ELR (cell line): ENCODE measurements at places on chromosomes 13 and 19.

DNA sequence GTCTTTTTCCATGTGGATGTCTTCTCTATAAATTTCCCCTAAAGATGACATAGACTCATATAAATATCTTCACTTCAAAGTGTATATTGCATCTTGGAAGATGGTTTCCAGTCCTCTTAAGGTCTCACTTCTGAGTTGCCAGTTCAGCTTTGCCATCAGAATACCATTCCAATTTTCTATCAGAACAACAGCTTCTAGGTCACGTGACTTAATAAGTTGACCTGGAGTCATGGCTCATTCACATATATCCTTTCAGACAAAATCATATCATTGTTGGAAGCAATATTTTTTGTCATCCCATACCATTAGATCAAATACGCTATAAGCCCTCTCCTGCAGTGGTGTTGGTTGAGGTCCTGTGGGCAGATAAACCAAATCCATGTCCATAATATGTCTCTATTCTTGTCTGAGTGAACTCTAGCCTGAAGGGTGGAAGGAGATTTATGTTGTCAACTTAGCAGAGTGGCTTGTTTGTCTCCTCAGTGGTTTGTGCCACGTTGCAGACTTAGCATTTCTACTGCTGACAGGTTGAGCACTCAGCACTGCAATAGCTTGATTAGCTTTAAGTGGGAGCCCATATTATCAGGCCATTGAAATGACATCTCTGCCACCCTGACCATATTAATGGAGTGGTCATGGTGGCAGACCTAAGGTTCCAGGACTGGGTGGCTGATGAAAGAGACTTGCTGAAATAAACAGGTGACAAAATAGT, 123.6 kb upstream of the PCDH17 start:
- no peak for DNase-seq

DNA sequence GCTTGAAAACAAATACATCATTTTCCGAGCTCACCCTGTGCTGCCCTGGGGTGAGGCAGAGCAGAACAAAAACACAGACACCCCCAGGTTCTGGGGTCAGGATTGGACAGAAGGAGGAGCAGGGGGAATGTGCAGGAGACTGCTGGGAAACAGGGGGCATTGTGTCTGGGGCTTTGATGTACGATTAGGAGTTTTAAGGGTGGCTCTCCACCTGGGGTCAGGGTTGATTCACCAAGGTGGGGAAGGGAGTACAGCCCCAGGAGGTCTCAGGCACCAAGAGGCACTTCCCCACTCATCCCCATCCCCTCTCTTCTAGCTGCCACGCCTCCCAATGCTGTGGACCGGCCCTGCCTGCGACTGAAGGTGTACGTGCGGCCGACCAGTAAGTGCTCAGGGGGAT, 12.6 kb downstream of the EFNA2 start:
- no peak for DNase-seq

GRCh38 chr19:3119071-3119595, 16.7 kb upstream of the GNA15 start:
- no peak for DNase-seq

DNA sequence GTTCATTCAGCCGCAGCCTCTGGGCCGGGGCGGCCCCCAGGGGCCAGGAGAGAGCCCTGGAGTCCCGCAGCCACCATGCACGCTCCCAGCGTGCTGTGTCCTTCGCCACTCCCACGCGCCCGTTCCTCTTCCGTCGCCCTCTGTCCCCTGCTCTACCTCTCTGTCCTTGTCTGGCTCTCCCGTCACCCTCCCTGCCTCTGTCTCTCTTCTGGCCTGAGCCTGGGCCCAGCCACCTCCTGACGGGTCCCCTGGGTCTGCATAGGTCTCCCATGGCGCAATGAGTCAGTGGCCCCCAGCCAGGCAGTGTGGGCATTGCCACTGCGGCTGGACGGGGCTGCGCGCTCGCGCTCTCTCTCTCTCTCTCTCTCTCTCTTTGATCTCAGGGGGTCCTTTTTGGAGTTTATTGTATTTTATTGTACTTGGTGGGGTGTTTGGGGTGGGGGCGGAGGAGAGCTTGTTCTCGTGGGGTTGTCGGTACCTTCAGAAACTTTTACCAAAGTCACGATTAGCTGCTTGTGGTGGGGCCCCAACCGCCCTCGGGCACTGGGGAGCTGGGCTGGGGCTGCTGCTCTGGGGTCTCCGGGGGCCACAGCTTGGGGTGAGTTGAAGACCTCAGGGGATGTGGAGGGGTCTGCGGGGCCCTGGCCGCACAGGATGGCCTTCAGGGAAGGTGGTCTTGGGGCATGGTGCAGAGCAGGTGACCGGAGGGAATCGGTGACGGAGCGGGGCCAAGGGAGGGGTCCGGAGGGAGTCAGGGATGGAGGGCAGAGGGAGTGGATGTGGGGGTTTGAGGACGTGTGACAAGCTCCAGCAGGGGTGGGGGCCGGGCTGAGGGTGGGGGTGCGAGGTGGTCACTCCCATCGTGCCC, 1.7 kb upstream of the TGFBR3L start:
- no peak for DNase-seq

GRCh38 chr19:6415591-6416190, 8.9 kb downstream of the KHSRP start:
- DNase-seq: no peak

- peak; percentile 74 for DNase-seq
Observed at GRCh38 chr13:81017513-81018152, 676.7 kb upstream of the SPRY2 start.

- DNase-seq: no peak
Observed at GRCh38 chr13:38566519-38566918, 120.4 kb upstream of the FREM2 start.

- DNase-seq: no peak
Observed at GRCh38 chr13:100611678-100612492, 23.3 kb upstream of the GGACT start.

DNA sequence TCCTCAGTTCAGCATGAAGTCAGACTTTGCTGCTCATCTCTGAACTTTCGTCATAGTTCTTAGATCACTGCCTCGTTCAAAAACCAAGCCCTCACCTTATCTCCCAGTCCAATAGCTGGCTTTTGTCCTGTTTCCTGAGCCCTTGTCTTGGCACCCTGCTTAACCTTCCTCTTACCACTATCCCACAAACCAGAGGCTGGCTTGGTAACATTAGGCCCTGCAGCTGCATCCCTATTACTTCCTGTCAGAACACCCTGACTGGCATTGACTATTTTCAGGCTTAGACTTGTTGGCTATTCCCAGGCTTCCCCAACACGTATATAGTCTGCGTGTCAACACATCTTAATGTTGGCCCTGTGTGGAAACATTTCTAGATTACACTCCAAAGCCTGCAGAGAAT, 172.4 kb downstream of the VWA8 start:
- DNase-seq: no peak

GRCh38 chr19:15584541-15585115, 30.4 kb upstream of the CYP4F8 start:
- peak; percentile 68 for DNase-seq

GRCh38 chr19:55212447-55212846, 3.1 kb upstream of the PTPRH start:
- DNase-seq: peak; percentile 30

DNA sequence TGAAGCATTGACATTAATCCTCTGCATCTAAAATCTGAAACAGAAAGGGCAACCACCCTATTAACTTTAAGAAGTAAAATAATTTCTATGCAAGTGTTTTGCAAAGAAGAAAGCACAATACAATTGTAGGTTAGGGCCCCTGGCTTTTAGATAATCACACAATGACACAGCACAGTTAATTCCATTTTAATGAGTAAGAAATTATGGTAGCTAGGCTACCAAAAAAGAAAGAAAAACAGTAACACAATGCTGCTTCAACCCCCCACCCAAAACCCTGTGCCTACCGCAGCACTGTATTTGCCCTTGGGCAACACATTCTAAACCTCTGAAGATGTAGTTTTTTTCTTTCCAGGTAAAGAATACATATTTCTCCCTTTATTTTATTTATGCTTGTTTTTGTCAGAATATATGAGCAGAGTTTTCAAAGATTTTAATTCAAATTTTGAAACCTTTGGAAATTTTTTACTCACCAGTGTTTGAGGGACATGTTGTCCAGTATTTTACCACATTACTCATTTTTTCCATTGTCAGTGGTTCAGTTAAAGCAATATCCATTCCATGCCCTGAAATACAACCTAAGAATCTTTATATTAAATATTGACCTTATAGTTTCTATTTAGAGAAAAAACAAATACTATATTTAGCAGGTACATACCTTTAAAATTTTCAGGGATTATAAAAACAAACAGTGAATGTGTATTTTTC, 21.1 kb downstream of the SOHLH2 start:
- peak; percentile 21 for DNase-seq

DNA sequence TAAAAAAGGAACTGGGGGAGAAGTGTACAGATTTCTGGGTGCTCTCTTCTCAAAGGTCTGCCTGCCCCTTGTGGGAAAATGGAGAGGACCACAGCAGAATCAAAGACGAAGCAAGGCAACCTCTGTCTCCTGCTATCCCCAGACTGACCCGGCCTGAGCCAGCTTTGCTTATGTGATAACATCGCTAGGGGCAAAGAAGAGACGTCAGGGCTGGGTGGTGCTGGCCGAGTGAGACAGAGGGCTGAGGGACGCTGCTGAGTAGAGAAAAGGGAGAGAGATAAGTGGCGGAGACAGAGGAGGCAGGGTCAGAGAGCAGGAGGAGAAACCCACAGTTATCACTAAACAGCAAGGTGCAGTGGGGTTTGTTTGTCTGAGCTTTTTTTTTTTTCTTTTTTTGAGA, 4.6 kb upstream of the MUC16 start:
- DNase-seq: no peak

- no peak for DNase-seq
Observed at GRCh38 chr13:79290595-79291244, 115.3 kb downstream of the RBM26 start.

DNA sequence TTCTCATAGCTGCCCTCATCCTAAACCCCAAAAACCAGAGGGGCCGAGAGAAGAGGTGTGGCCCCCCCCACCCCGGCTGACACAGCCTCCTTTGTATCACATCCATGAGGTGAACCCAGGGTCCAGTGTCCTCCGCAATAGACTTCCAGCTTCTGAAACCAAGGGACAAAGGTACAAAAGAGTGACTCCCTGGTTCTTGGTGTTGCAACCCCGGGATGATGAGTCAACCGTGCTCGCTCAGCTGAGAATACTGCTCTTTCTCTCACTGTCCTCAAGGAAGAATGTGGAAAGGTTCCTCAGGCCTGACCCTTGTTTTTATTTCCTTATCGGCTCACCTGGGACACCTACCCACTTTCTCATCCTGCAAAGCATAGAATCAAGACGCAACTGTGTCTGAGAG, 5.5 kb downstream of the SLC15A1 start:
- DNase-seq: peak; percentile 41

DNA sequence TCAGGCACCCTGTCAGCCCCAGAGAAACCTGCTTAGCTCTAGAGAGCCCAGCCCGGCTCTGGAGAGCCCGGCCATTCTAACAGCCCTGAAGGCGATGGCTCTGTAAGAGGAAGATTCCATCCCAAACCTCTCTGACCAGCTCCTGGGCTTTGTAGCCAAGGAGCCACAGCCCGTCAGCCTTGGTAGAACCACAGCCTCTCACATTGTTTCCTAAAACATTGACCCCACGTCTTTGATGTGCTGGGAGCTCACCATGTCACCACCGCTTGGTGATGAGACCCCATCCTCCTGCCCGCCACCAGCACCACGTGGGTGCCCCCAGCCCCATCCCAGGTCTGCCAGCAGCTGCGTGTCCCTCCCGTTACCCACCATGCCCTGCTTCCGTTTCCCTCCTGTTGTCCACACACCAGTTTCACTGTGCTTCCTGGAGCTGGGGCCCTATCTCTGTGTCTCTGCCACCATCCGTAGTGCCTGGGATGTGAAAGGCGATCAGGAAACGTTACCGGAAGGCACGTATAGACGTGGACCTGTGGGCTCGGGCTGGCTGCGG, 94.2 kb upstream of the MCF2L start:
- no peak for DNase-seq

- DNase-seq: peak; percentile 83
Observed at GRCh38 chr19:1568320-1569019, at the start of gene MEX3D. Gene MEX3D (minus strand): TSS chr19:1568325. CDS start chr19:1568058, 267 bp downstream.

DNA sequence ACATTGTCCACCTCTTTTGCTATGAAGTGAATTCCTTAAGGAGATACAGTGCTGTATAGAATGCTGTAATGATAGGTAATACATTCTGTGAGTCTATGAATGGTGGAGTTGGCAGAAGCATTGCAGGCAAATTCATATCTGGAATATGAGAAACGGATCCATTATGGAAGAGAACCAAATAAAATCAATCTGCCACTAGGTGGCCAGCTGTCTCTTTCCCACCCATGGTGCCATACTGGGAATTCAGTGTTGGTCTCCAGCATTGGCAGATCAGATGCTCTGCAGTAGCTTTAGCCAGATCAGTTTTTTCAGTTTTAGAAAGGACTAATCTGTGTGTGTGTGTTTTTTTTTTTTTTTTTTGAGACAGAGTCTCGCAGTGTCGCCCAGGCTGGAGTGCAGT, 27.6 kb downstream of the DNAJC3 start:
- peak; percentile 31 for DNase-seq

DNA sequence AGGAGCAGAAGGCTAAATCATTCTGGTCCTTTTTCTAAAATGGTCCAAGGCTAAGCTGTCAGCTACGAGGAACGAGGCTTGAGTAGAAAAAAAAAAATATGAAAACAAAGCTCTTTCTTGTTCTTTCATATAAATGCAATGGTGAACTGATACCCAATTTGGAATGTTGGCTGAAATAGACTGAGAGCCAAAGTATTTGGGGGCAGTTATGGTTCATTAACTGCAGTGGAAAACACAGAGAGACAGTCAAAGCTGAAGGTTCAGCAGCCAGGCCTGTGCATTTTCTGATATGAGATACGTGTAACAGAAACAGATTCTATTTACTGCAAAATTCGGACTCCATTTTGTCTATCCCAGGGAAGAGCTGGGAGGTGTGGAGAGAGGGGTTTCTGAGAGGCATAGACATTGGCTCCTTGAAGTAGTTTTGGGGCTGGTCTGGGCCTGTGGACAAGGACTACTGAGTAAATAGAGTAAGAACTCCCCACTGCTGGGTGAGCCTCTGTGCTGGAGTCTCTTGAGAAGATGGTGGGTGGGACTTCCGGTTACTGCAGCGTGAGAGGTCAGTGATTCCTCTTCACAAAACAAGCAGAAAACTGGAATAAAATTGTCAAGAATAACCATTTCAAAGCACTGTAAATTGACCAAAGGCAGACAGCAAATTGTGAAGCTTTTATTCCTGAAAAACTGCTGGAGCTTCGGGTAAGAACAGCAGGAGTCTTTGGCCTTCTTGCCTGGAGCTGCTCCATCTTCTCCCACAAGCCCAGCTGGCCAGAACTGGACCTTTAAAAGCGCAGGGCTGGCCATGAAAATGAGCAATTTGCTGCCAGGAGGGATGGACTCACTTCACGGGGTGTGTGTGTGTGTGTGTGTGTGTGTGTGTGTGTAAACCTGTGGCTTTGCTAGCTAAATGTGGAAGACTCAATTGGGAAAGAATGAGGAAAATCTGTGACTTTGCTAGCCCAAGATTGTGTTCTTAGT, 43.1 kb upstream of the CNMD start:
- DNase-seq: no peak

DNA sequence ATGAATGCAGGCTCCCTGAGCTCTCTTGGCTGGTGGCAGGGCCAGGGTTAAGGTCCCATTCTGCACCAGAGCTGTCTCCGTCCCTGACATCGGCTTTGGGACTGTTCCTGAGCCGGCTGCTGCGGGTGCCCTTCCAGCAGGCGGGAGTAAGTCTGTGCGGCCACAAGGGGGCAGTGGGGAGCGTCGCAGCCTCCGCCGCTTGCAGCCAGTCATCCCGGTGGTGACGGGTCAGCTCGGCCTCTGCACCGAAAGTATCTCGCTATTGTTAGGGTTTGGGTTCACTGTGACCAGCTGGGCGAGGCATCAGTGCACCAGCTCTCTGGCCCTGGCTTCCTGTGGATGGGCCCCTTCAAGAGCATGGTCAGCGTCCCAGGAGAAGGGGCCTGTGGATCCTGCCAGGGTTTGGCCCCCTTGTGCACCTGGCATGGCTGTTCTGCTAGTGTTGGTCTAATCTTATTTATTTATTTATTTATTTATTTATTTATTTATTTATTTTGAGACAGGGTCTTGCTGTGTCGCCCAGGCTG, 15.1 kb downstream of the NDUFB7 start:
- peak; percentile 86 for DNase-seq
